Left ventricle myocardium superior (tissue), 1 donor: ENCODE measurements at places on chromosomes 12 and 14. TPM values are rescaled to one million over a fixed set of nuclear protein-coding genes. Genes with fewer than 3 reads are reported as not detected.

The TMEM132D gene
- total RNA-seq: not detected

The TNFAIP2 gene
- total RNA-seq: 50.5 TPM

The NKX2-1 gene
- total RNA-seq: not detected

The C12orf50 gene
- total RNA-seq: not detected

The PTGES3 gene
- total RNA-seq: 137 TPM

The ITGB7 gene
- total RNA-seq: 1.3 TPM

The SLC17A8 gene
- not detected for total RNA-seq

The IQSEC3 gene
- 1.3 TPM for total RNA-seq

The A2ML1 gene
- not detected for total RNA-seq

The FOXN4 gene
- total RNA-seq: not detected

The LRRC10 gene
- total RNA-seq: 50.8 TPM

The RNU4-1 gene
- total RNA-seq: 1,438 TPM
